Myocyte (in vitro differentiated cells): ENCODE measurements at places on chromosomes 12 and 14. TPM values are rescaled to one million over a fixed set of nuclear protein-coding genes. Genes with fewer than 3 reads are reported as not detected.

Gene FGF23
- not detected in 2 replicates for total RNA-seq

Gene EXOC3L4
- total RNA-seq = 58.9 and 99.9 TPM in 2 replicates

Gene MYH6
- total RNA-seq = 2.6 and 3.4 TPM in 2 replicates

Gene TOMM20L
- not detected in 2 replicates for total RNA-seq

Gene SLC17A8
- 0.05 TPM in 1 of 2 replicates, not detected in the other for total RNA-seq

Gene NEMF
- 58.2 and 72.9 TPM in 2 replicates for total RNA-seq

Gene PTPRR
- 12.7 and 15.5 TPM in 2 replicates for total RNA-seq

Gene STYK1
- total RNA-seq = 3.7 and 3.8 TPM in 2 replicates

Gene PRH2
- not detected in 2 replicates for total RNA-seq

Gene KCNK10
- total RNA-seq = not detected in 2 replicates

Gene KRT86
- total RNA-seq = 5.2 and 20.9 TPM in 2 replicates

Gene KIF5A
- not detected in 2 replicates for total RNA-seq

Gene KRT6C
- total RNA-seq = not detected in 2 replicates

Gene B4GALNT1
- total RNA-seq = 2.5 and 3.4 TPM in 2 replicates

Gene SAMD15
- total RNA-seq = 0.99 and 1.7 TPM in 2 replicates

Gene GPN3
- total RNA-seq = 22.2 and 24.9 TPM in 2 replicates

Gene DAO
- total RNA-seq = not detected in 2 replicates

Gene PMCH
- not detected in 2 replicates for total RNA-seq

Gene OVCH1
- total RNA-seq = 0.10 and 0.64 TPM in 2 replicates

Gene GLT8D2
- total RNA-seq = 17.6 and 17.9 TPM in 2 replicates

Gene GDF3
- not detected in 2 replicates for total RNA-seq

Gene REP15
- 0.99 and 2.8 TPM in 2 replicates for total RNA-seq

Gene ZNF385A
- 2.3 and 4.1 TPM in 2 replicates for total RNA-seq

Gene CCDC175
- not detected in 2 replicates for total RNA-seq
